ENCODE measurements at places on chromosomes 2 and 18.
A peak's percentile ranks its signal among the peaks of the same experiment; 100 is the strongest.

- no peak for DNase-seq
Measured at GRCh38 chr2:28488858-28489575, 6.8 kb upstream of the PLB1 start.

- DNase-seq = no peak
Measured at GRCh38 chr2:240685771-240686371, 3.2 kb upstream of the AQP12B start.

- DNase-seq = no peak
Measured at GRCh38 chr2:229033816-229034215, 237.3 kb downstream of the PID1 start.

DNA sequence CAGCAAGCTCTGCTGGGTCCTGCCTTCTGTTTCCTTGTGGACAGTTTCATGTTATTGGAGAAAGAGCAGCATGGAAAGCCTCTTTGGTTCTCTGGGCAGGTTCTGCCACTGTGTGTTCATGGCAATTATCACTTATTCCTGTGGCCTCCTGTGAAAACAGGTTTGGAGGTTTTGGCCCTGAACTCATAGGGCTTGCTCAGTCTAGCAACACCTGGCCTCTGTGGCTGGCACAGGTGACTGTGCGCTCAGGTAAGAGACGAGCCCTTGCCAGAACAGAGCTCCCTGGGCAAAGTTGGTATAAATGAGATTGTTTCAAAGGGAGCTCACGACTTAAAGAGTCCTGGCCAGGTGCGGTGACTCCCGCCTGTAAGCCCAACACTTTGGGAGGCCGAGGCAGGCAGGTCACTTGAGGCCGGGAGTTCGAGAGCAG lies 5.7 kb downstream of the CEP68 start:
- DNase-seq = no peak

DNA sequence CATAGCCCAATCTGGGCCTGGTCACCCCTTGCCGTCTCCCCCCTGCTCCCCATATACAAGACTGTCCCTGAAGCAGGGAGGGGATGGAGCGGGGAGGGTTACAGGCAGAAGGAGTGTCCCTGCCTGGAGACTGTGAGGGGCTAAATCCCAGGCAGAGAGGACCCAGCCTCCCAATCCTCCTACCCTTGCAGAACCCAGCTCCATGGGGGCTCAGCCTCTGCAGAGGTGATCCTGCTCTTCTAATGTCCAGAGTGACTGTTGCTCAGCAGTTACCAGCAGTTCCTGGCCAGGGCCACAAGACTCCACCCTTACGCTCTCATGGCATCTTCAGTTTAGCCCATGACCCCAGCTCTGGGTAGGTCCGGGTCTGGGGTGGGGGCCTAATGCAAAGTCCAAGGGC lies 58.1 kb downstream of the COA5 start:
- no peak for DNase-seq

DNA sequence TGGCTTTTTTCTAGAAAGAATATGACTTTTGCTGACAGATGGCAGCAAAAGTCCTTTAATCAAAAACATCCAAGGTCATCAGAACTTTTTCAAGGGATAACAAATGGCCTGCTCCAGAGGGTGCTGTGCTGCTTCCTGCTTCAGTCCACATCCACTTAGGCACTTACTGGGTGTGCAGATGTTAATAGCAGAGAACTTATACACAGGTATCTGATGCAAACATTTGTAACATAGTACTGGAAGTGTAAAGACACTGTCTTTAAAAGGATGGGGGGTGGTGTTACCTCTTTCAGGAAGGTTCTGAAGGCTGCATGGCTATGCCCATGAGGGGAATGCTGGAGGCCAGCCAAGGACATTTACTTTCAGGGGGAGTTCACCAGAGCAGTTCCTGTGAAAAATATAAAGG lies 5.5 kb downstream of the HOXD8 start:
- DNase-seq = no peak

DNA sequence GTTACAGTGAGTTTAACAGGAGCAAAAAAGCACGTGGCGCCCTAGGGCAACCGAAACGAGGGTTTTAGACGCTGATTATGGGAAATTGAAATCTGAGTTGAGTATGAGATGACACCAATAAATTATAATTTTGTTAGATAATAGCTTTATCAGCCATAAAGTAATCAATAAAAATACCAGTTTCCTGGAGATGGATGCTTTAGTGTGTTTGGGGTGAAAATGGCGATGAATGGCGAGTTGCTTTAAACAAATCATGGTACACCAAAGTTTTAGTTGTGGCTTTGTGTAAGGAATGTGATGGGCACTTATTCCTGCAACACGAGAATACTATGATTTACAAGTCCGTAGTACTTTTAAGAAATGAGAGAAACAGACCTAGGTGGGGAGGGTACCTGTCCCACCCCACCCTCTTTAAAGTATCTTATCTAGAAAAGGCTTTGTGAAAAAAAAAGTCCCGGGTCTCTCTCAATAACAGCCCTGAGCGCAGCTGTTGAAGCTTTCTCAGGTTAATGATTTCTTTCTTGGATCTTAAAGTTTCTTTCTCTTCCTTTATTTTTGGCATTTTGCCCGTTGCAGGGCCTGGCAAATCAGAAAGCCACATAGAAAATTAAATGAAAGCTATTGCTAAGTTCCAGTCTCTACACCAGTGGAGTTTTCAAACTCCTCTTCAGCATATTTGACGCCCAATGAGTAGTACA lies 1.5 kb upstream of the RRM2 start:
- no peak for DNase-seq

DNA sequence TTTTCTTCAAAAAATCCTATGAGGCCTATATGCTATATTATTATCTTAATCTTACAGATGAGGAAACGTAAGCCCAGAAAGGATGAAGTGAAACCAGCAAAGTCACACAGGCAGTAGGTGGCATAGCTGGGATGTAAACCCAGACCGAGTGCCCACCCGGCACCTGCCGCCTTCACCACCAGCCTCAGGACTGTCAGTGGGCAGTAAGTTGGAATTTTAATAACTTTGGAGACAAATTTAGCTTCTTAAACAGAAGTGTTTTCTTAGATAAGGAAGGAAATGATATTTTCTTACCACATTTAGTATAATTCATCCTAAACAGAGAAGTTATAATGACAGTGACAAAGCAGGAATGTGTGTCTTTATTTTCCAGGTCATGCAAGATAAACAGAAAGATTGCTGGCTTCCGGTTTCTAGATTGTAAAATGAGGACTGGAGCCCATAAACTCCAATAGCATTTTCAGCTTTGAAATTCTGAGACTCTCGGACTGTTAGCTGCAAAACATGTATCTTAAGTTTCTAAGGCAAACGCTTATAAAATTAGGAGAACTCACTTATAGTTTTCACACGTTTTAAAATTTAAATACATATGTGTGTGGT lies 59.3 kb downstream of the CD8B2 start:
- DNase-seq = no peak

DNA sequence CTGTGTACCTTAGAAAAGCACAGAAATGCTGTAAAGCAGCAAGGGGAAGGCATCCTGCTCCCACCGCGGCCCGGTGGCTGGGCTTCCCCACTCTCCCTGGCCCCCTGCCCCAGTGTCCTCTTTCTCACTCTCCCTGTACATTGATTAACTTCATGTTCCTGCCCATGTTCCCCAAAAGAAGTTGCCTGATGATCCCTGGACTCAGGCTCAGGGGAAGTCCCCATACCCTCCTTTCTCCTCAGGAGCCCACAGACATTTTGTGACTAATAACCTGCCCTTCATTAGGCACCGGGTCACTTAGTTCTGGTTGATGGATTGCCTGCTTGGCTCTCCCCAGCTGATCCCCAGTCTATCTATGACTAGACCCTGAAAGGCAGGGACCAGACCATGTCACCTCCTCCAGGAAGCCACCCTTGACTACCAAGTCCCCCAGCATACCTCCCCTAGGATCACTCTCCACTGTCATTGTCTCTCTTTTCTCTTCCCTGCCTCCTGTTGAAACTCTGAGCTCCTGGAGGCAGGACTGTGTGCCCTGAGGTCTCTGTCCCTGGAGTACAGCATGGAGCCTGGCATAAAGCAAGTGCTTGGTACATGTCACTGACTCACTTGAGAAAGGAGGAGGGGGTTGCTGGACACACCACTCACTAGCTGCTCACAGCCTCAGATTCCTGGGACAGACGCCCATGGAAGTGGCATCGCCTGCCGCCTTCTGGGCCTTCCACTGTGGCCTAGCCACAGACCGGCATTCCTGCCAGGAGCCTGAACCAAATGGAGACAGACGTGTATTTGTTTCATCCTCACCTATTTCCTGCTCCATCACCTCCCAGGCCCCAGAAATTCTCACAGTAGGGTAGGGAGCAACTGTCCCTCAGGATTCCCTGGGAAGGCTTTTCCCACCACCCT lies 13.5 kb downstream of the MALL start:
- DNase-seq = no peak

- DNase-seq = no peak
Measured at GRCh38 chr2:59868981-59869380, 684.5 kb downstream of the BCL11A start.

DNA sequence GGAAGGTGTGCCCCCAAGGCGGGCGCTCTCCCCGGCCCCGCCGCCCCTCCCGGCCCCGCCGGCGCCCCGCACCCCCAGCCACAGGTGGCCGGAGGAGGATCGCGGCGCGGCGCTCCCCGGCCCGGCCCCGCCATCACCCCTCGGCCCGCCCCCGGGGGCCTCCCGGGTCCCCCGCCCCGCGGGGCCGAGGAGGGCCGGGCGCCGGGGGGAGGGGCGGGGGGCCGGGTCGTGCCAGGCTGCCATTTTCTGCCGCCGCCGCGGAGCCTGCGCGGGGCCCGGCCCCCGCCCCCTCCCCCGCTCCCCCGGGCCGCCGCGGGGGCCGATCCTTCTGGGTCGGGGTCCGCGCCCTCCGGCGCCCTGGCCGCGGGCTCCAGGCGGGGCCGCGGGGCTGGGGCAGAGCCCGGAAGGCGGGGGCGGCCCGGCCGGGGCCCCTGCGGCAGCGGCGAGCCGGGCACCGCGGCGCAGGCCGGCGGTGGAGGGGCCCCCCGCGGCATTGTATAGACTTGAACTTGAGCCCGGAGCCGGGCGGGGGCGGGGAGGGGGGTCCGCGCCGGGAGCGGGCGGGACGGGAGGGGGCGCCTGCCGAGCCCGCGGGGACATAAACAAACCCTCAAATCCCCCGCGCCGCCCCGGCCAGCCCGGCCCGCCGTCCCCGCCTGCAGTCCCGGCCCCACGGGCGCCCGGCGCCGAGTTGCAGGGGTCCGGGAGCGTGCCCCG lies 556 bp downstream of the DNMT3A start:
- DNase-seq = no peak

DNA sequence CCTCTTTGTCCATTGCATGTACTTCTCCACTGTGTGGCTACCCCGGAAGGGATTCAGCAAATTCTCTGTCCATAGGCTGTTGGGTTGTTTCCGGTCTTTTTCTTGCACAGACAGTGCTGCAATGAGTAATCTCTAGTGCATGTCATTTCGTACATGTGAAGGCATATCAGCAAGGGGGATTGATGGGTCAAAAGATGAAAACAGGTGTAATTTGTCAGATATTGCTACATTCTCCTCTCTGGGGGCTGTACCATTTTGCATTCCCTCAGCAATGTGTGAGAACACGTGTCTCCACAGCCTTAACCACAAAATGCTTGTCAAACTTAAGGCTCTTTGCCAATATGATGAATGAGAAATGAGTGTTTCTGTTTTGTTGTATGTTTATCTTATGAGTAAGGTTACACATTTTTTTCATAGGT lies 60.5 kb downstream of the KLHL29 start:
- DNase-seq = no peak

- peak; percentile 21 for DNase-seq
Measured at GRCh38 chr2:206160125-206160806, 571 bp downstream of the EEF1B2 start.

- no peak for DNase-seq
Measured at GRCh38 chr18:40371673-40372072, 1583.4 kb upstream of the PIK3C3 start.

DNA sequence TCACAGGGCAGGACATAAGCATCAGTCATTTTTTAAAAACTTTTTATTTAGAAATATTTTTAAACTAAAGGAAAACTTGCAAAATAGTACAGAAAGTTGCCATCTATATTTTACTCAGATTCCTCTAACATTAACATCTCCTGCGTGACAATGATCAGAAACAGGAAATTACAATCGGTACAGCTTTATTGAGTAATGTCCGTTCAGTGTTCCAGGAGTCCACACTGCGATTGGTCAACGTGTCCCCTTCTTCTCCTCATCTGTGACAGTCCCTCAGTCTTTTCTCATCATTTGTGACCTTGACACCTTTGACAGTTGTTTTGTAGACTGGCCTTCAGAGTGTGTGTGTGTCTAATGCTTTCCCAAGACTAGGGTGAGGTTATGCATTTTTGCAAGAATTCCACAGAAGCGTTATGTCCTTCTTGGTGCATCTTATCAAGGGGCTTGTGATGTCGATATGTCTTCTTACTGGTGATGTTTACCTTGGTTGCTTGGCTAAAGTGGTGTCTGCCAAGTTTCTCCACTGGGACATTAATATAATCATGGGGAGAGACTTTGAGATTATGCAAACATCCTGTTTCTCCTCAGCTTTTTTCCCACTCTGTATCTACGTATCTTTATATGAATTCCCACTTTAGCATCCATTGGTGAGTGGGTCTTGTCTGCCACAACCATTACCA lies 21.4 kb upstream of the TMEM177 start:
- no peak for DNase-seq

- DNase-seq = no peak
Measured at GRCh38 chr2:9762164-9762563, 81.1 kb upstream of the TAF1B start.

- DNase-seq = no peak
Measured at GRCh38 chr2:52402128-52402527, 1365.5 kb upstream of the CHAC2 start.

DNA sequence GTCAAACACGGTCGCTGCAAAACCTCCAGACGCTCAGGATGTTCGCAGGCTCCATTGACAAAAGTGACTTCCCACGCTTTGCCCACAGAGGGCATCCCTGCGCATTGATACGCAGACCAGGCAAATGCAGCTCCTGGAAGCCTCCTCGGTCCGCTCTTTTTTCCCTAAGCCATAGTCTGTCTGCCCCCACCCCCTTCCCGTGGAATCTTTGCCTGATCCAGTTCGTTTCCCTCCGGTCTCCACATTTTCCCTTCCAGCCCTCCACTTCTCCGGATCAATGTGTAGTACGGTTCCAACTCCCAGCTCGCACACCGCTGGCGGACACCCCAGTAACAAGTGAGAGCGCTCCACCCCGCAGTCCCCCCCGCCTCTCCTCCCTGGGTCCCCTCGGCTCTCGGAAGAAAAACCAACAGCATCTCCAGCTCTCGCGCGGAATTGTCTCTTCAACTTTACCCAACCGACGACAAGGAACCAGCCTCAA lies at the start of gene DCC:
DCC (plus strand) TSS at position 307 of the 481 bp plus-strand sequence. CDS start 591 bp downstream, outside the sequence.
- no peak for DNase-seq

- no peak for DNase-seq
Measured at GRCh38 chr2:30249354-30249753, 18.0 kb downstream of the LBH start.
